ENCODE measurements at places on chromosomes 13 and 19. TPM values are rescaled to one million over a fixed set of nuclear protein-coding genes. Genes with fewer than 3 reads are reported as not detected.

C13orf46 gene
- 2.7 TPM for total RNA-seq

PLIN4 gene
- 104 TPM for total RNA-seq

FGF21 gene
- total RNA-seq = not detected

NOTCH3 gene
- total RNA-seq = 16.8 TPM

TEAD2 gene
- 39.8 TPM for total RNA-seq

LILRB2 gene
- 1.1 TPM for total RNA-seq
